ENCODE measurements at places on chromosomes 3 and 15. TPM values are rescaled to one million over a fixed set of nuclear protein-coding genes. Genes with fewer than 3 reads are reported as not detected.

The ZNF80 gene
- 0.47 TPM for total RNA-seq

The PAQR5 gene
- total RNA-seq: 0.31 TPM

The SLC6A20 gene
- total RNA-seq: 2.3 TPM

The NR2F2 gene
- 31.2 TPM for total RNA-seq

The NR2E3 gene
- 4.8 TPM for total RNA-seq

The NDN gene
- 117 TPM for total RNA-seq

The NUP210 gene
- 44.0 TPM for total RNA-seq

GRCh38 chr3:143100451-143100850, 19.1 kb upstream of the CHST2 start:
- DNase-seq: no peak

- DNase-seq: no peak
Measured at GRCh38 chr3:146975476-146975875, 370.3 kb upstream of the PLSCR5 start.

- peak; percentile 7 for DNase-seq
Measured at GRCh38 chr15:99443768-99444446, 121.9 kb upstream of the MEF2A start.

GRCh38 chr3:12948891-12949711, 107.7 kb upstream of the RPL32 start:
- no peak for DNase-seq

- DNase-seq: no peak
Measured at GRCh38 chr15:74449643-74450205, 11.2 kb downstream of the UBL7 start.

DNA sequence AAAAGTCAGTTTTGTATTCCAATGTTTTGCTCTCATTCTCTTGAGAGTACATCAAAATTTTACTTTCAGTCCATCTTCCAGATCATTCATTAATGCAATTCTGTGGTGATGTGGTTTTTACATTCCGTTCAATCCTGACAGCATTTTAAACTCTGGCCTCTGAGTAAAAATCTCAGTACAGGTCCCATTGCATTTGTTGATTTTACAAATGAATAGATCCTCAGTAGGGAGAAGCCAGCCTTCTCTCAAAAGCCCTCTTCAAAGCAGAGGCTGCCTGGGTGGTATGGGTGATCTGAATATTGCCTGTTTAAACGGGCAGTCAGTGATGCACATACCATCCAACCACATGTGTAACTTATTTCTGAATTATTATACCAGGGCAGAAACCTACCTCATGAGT, 72.5 kb upstream of the TSC22D2 start:
- no peak for DNase-seq

Measured in testis (tissue), 5 donors.